ENCODE measurements at places on chromosomes 3 and 15. TPM values are rescaled to one million over a fixed set of nuclear protein-coding genes. Genes with fewer than 3 reads are reported as not detected.

DNA sequence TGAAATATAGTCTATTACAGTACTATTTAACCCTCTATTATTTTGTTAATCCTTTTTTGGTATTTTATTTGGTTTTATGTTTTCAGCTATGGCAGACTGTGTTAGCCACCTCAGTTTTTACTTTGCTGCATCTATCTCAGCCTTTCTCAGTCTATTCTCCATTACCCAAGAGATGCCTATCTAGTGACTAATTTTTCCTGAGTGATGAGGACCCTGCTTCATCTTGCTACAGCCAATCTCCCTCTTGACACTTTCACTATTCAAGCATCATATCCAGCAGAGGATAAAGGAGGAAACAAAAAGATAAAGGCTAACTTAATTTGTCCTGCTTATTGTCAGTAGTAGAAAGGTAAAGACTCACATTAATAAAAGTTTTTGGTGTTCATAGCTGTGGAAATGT, 141.8 kb upstream of the NECTIN3 start:
- H3K27ac ChIP-seq = no peak overlapping the region
- no peaks in the 10 kb centered on the region for H3K27me3 ChIP-seq
- no peaks in the 10 kb centered on the region for H3K36me3 ChIP-seq

DNA sequence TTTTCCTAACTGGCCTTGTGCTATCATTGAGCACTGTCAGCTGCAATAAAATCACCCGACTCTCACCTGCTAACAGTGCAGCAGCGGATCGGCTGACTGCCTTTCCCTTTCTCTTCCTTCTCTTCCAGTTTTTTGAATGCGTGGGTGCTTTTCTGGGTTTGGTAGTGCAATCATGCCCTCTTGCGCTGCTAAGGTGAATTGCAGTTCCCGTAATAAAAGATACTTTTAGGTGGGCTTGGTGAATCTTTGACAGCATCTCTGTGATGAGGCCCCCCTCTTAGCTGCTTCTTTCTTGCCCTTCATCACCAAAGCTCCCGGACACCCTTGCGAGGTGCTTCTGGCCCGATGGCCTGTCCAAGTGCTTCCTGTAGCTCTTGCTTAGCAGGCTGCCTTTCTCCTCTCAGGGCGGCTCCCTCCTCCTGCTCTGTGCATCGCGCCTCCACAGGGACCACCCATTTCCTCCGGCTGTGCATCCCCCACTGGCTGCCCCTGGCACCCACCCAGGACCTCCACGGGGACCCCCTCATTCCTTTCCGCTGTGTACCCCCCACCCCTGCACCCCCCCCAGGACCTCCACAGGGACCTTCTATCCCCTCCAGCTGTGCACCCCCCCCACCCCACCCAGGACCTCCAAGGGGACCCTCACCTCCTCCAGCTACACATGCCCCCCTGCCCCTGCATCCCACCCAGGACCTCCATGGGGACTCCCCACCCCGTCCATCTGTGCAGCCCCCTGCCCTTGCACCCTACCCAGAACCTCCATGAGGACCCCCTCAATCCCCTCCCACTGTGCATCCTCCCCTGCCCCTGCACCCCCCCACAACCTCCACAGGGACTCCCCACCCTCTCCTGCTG, 50.8 kb upstream of the RPL32 start:
- H3K4me3 ChIP-seq = peak overlapping the region; percentile 62
- DNase-seq = peak; percentile 58
- H3K27ac ChIP-seq = no peak overlapping the region
- H3K36me3 ChIP-seq = no peaks in the 10 kb centered on the region

DNA sequence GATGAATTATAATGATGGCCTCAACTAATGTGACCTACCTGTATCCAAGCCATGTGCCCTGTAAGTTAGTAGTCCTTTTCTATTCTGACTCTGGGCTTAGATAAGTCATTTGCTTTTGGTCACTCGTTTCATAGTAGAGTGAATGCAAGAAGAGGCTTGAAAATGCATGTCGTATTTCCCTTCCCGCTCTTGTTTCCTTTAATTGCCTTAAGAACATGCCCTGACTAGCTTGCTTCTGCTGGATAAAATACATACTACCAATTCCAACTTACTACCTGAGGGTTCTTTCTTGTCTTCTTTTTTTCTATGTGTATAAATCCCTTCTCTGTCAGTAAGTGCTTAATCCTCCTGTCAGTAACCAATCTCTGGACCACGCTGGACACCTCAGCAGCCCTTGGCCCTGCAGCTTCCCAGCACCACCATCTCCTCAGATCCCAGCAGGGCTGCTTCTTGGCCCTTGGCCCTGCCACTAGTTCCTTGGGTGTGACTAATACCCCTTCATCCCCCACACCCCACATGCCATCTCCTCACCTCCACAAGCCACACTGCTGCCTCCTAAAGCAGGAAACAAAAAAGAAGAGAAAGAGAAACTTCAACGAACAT, 771.7 kb downstream of the IGSF11 start:
- no peak overlapping the region for H3K4me3 ChIP-seq
- H3K4me1 ChIP-seq = no peaks in the 10 kb centered on the region
- H3K27me3 ChIP-seq = no peaks in the 10 kb centered on the region
- H3K27ac ChIP-seq = no peak overlapping the region
- DNase-seq = no peak

- no peak overlapping the region for H3K4me3 ChIP-seq
These were observed 17.6 kb upstream of the APOD start for GRCh38 chr3:195601382-195601781.

GRCh38 chr15:63405159-63405558, 23.5 kb upstream of the CA12 start:
- no peaks in the 10 kb centered on the region for H3K4me1 ChIP-seq
- H3K36me3 ChIP-seq = no peaks in the 10 kb centered on the region
- H3K4me3 ChIP-seq = no peak overlapping the region
- H3K27ac ChIP-seq = no peak overlapping the region
- peaks cover 2% of the 10 kb centered on the region for H3K27me3 ChIP-seq
- DNase-seq = no peak

Gene KNG1
- polyA plus RNA-seq = not detected

DNA sequence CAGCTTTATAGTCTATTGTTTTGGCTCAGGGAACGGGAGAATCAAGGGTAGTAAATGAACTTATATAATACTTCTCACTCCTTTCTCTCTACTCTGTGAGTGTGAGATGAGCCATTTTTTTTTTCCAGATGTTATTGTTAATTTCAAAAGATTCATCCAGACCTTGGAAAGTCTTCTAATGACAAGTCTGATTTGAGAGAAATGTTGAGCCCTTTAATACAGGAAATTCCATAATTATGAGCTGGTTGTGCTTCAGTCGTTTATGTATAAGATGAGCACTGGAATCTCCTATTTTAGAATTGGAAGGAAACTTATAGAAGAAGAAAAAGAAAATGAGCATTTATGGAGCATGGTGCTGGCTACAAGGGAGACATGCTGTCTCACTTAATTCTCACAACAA, 92.0 kb downstream of the FBN1 start:
- no peak overlapping the region for H3K4me3 ChIP-seq
- H3K27me3 ChIP-seq = peaks cover 1% of the 10 kb centered on the region
- H3K4me1 ChIP-seq = no peaks in the 10 kb centered on the region
- no peak for DNase-seq
- no peaks in the 10 kb centered on the region for H3K36me3 ChIP-seq
- no peak overlapping the region for H3K27ac ChIP-seq

GRCh38 chr15:41501191-41501917, 7.7 kb downstream of the ITPKA start:
- no peak overlapping the region for H3K27ac ChIP-seq
- H3K27me3 ChIP-seq = peaks cover 18% of the 10 kb centered on the region

Data from CD4-positive, CD25-positive, alpha-beta regulatory T cell (primary cell).